ENCODE measurements at places on chromosomes 1 and 21.

DNA sequence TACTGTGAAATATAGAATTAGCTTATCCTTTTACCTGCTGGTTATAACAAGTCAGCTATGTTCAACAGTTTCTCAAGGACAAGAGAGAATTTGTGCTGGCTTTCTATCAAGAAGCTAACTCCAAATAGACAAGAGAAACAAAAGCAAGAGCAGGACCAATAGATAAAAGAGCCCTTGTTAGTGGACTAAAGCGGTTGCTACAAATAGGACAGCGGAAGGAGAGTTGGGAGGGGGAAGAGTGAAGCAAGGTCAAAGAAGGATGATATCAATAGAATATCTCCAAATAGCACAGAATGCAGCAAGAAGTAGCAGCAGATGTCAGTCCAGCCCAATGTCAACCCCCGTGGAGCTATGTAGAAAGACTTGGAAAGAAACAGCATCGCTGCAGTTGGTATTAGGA is 53.0 kb upstream of the AKT3 start:
- DNase-seq, result no peak

DNA sequence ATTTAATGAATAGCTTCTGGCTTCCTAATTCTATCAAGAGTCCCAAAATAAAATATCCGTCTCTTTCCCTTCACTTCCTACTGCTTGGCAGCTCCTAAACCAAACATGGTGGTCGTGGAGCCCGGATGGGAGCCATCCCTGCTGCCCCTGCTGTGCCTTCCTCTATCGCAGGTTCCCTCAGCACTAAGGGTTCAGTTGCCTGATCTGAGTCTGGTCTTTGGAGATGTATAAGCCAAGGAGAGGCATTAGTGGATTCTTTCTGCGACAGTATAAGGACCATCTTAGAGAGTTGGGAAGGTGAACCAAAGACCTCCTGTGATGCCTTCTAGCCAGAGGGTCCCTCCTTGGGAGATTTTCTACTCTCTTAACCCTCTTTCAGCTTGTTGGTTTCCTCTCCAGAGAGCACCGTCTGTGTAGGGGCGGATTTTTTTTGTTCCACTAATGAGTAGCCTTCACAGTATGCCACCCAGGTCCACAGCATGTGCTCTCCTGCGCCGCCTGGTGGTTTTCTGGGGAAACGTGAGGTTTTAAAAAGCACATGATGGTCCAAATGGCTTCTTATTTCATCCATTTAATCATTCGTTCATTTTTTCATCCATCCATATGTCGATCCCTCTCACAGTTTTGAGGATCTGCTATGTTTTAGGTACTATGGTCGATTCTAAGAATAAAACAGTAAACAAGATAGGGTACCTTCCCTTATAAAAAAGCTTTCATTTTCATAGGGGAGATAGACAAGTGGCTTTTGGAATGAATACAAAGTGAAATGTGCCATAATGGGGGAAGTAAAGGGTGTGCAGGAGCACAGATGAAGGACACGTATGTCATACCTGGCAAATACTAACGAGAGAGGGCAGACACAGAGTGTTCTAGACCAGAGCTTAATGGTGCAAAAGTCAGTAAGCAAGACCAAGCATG is 71.0 kb downstream of the NFASC start:
- DNase-seq, result peak; percentile 63

DNA sequence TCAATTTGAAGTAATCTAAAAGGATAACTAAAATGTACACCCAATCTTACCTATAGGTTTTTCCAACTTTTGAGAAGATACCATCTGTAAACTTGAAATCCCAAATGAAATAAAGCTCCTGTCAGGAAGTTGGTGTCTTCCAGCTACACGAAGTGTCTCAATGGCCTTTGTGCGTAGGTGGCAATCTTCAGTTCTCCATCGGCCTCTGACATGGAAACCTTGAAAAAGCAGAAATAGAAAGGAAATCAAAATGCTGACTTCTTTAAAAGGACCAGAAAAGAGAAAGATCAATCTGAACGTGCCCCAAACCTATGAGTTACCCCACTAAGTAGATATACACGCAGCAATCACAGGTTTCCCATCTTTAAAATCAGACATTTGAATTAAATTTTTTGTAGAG is 10.0 kb downstream of the MKNK1 start:
- no peak for DNase-seq

- DNase-seq, result no peak
These were observed 1.6 kb downstream of the SYT6 start for GRCh38 chr1:114152089-114152507.

GRCh38 chr1:207342332-207342731 is 20.9 kb downstream of the CD55 start:
- DNase-seq, result no peak

DNA sequence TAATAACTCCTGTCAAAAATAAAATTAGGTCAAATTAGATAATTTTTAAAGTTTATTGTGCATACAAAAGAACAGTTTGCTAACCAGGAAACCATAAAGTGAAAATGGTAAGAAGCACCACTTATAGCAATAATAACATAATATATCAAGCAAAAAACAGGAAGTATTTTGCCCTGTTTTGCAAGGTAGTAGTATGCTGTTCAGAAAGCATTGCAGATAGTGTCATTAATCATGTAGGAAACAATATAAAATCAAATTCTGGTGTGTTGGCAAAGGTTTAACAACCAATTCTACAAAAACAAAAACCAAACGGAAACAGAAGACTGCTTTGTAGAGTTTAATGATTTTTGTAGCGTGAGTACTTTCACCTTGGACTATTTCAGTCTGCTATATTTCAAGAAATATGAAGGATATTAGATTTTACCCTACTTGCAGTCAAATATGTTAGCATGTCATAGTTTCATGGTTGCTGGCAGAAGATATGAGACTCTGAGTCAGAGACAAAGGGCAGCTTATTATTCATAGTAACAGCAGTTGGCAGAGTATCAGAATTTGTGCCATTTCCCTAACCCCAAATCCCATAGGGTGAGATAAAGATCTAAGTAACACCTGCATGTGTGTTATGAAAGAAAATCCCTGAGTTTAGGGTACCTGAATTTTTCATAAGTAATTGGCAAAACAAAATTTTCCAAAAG is 729.0 kb upstream of the BRINP3 start:
- no peak for DNase-seq

- no peak for DNase-seq
These were observed 9.3 kb downstream of the DRAXIN start for GRCh38 chr1:11700601-11701467.

DNA sequence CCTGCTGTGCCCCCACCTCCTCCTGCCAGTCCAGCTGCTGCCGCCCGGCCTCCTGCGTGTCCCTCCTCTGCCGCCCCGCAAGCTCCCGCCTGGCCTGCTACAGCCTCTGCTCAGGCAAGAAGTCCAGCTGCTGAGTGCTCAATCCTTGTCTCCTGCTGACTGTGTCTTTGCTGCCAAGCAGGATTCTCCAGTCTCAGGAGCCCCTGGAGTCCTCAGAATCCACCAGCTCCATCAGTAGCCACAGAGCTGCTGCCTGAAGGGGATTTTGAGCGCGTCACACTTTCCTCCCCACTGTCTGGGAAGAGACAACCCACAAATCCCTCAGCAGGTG is 973 bp downstream of the KRTAP10-11 start:
- no peak for DNase-seq

GRCh38 chr21:22209304-22209700 is 1211.1 kb downstream of the NCAM2 start:
- no peak for DNase-seq

DNA sequence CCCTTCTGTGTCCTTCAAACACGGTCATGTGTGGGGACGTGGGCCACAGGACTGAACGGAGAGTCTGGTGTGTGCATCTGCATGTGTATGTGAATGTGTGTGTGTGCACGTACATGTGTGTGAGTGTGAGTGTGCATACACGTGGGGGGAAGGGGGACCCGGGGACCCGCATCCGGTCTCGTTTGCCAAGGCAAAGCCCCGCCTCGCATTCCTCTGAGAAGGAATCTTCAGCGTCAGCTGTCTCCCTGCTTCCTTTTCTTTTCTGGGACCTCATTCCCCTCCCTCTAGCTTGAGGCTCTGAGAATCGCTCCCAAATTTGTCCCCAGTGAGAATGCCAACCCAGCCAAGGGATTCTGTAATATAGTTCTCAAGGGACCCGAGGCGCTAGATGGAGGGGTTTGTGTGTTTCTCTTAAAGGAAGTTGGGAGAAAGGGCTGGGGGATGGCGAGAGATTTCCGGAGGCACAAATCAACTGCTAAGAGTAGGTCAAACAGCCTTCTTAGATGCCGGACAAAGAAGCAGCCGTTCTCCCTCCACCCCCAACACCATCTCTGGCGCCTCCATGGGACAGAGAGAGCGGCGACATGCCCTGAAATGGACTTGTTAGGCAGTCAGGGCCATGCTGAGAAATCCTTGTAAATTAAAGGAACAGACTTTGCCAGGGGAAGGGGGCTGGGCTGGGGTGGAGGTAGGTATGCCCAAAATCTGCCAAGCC is 6.6 kb downstream of the IFFO2 start:
- no peak for DNase-seq

DNA sequence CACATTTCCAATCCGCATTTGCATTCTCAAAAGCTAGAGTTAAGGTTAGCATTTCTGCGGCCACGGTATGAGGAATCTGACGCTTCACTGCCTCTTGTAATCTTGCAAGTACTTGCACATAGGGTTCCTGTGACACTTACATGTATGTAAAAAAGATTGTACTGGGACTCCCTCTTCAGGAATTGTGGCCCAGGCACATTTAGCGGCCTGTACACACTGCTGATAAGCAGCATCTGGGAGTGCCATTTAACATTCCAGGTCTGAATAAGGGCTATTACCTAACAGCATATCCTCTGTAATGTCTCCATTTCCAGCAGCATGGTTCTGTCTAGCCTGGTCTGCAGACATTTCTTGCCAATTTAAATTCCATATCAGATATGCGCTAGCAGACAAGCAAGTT is 75.7 kb downstream of the AXDND1 start:
- no peak for DNase-seq

- DNase-seq, result no peak
These were observed 2.2 kb downstream of the SPATA6 start for GRCh38 chr1:48469616-48470480.

GRCh38 chr1:26315874-26316850 is 1.6 kb upstream of the CD52 start:
- DNase-seq, result no peak

- no peak for DNase-seq
These were observed 1.7 kb upstream of the ARHGAP29 start for GRCh38 chr1:94239051-94239450.
